Gastroesophageal sphincter (tissue), 4 donors: ENCODE measurements at places on chromosomes 4 and X.

DNA sequence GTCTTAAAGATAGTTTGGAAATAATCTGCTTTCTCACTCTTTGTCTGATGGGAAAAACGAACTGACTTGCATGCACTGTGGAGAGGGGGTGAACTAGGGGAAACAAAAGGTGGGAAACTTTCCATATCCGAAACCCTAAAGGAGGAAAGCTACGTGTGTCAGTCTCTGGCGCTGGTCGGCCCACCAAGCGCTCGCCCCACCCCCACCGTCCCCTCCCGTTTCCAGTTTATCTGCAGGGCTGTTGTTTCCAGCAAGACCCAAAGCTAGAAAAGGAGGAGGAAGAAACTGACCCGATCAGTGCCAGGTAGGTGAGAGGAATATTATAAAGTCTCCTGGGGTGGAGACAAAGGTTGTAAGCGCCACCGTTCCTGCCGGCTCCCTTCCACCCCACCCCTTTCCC, 552 bp downstream of the TCEAL9 start:
- peak; percentile 54 for ATAC-seq

DNA sequence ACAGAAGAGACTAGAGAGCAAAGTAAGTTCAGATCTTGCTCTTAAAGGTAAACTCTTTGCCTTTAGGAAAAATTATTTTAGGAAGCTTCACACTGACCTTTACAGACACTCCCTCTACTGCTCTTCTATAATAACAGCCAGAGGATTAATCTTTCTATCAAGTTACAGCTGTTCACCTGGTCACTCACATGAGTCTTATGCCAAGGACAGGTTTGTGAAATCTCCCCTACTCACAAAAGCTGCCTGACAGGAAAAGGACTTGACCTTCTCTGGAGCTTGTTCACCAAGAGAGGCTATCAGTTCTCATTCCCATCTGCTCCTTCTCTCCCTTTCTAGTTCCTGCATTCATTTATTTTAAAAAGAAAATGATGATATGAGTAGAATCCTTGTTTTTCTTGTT, 117.3 kb downstream of the C4orf51 start:
- no peak for ATAC-seq

- no peak for ATAC-seq
These were observed 222.1 kb downstream of the CAMK2D start for GRCh38 chr4:113539408-113539807.

DNA sequence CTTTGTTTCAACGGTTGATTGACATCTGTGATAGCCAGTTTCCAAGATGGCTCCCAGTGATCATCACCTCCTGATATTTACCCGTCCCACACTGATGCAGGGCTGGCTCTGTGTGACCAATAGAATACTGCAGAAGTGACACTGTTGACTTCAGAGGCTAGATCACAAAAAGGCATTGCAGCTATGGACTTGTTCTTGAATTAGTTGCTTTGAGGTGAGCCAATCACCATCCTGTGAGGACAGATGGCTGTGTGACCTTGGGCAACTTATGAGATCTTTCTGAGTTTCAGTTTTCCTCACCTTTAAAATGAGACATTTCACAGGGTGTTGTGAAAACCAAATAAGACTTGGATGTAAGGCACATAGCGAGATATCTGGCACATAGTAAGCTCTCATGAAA, 1.8 kb upstream of the GPR82 start:
- no peak for ATAC-seq

DNA sequence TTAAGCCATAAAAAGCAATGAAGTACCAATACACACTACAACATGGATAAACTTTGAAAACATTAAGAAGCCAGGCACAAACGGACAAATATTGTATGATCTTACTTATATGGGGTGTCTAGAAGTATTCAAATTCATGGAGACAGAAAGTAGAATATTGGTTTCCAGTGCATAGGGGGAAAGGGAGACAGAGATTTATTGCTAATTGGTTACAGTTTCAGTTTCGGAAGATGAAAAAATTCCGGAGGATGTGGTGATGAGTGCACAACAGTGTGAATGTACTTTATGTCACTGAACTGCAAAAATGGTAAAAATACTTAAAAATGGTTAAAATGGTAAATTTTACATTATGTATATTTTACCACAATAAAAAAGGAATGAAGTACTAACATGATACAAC, 5.1 kb upstream of the PRDX4 start:
- ATAC-seq: no peak

GRCh38 chrX:40570346-40571093, 10.2 kb upstream of the ATP6AP2 start:
- ATAC-seq: no peak

DNA sequence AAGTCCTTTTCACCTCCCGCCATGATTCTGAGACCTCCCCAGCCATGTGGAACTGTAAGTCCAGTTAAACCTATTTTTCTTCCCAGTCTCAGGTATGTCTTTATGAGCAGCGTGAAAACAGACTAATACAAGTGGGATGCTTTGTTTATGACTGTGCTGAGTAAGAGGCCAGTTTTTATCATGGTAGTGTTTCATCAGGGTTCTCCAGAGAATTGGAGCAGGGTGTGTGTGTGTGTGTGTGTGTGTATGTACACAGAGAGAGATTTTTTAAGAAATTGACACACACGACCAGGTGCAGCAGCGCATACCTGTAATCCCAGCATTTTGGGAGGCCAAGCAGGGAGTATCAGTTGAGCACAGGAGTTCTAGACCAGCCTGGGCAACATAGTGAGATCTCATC, 34.6 kb upstream of the SLC2A9 start:
- ATAC-seq: no peak

DNA sequence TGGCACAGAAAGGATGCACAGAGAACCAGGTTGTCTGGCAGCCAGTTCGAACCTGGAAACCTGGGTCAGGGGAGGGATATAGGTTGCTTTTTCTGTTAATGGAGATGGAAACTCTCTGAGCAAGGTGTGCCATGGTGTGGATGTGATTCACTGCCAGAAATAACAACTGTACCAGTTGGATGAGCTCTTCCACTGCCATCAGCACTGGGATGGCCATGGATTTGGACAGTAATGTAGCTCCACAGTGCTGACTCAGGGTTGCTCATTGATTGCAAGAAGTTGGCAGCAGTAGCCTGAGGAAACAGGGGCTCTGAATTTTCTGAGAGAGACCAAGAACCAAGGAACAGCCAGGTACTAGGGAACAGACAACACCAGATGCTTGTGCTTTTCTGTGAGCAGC, 33.8 kb downstream of the PNMA5 start:
- ATAC-seq: no peak

GRCh38 chr4:86818211-86818610, 31.0 kb downstream of the SLC10A6 start:
- no peak for ATAC-seq

- ATAC-seq: no peak
These were observed 104.3 kb upstream of the UGT8 start for GRCh38 chr4:114494246-114494803.

DNA sequence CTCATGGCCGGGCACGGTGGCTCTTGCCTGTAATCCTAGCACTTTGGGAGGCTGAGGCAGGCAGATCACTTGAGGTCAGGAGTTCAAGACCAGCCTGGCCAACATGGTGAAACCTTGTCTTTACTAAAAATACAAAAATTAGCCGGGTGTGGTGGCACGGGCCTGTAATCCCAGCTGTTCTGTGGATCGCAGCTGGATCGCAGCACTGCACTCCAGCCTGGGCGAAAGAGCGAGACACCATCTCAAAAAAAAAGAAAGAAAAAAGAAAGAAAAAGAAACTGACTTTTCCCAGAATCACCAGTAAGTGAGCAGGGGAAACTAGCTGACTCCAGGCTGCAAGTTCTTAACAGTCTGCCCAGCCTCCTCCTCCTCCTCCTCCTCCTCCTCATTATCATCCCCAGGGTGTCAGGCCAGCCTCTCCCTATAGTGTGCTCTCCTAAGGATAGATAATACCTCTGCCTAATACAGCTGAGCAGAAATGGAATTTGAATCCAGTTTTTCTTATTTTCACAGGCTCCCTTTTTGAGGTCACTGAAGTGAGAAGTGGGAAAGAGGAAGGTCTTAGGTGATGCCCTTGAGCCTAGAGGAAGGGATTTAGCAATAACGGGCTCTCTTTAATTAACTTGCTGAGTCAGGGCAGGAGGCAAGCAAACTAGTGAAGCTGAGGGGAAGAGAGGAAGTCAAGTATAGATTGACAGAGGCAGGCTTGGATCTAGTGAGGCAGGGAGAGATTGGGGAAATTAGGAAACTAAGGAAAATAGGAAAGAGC, 11.8 kb upstream of the ELF2 start:
- ATAC-seq: peak; percentile 60

GRCh38 chrX:95733426-95733825, 951.2 kb upstream of the DIAPH2 start:
- ATAC-seq: no peak

DNA sequence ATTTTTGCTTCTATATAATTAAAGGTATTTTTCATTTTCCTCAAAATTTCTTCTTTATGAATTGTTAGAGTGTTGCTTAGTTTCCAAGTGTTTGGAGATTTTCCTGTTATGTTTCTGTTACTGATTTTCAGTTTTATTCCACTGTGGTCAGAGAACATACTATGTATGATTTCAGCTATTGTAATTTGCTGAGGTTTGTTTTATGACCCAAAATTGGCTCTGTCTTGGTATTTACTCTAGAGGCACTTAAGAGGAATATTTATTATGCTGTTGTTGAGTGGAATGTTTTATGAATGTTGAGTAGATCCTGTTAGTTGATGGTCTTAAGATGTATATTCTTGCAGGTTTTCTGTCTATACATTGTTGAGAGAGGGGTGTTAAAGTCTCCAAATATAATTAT, 263.5 kb downstream of the PABPC4L start:
- no peak for ATAC-seq

DNA sequence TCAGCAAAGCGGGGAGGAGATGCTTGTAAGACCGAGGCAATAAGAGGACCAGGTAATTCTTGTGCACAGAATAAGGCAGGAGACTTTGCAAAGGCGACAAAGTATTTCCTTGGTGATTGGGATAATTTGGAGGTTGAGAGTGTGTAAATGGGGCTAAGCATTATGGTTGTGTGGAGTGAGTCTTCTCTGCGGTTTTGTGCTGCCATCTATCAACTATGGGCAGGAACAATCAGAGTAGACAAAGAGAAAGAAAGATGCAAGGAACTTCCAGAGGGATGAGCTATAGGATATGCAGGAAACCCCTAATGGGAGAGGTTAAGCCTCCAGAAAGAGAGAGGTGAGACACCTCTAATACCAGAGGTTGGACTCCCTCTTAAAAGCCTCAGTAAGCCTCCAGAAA, 339.8 kb downstream of the PAPSS1 start:
- no peak for ATAC-seq

- ATAC-seq: no peak
These were observed 77.6 kb upstream of the ZNF518B start for GRCh38 chr4:10534820-10535219.

GRCh38 chr4:128782076-128782715, 27.3 kb upstream of the JADE1 start:
- peak; percentile 31 for ATAC-seq

DNA sequence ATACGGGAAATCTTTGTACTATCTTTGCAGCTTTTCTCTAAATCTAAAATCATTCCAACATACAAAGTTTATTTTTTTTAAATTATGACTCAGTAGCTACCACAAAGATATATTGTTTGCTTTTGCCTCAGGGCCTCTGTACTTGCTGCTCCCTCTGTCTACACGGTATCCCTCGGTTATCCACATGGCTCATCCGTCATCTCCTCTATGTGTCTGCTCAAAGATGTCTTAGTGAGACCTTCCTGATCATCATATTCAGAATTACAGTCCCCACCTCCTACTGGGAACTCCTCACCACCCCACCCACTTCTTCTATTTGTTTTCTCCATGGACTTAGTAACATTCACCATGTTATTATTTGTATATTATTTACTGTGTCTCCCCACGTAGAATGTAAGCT, 107.8 kb downstream of the PARM1 start:
- ATAC-seq: no peak

GRCh38 chr4:163875327-163875726, 380.8 kb downstream of the TMA16 start:
- ATAC-seq: no peak

DNA sequence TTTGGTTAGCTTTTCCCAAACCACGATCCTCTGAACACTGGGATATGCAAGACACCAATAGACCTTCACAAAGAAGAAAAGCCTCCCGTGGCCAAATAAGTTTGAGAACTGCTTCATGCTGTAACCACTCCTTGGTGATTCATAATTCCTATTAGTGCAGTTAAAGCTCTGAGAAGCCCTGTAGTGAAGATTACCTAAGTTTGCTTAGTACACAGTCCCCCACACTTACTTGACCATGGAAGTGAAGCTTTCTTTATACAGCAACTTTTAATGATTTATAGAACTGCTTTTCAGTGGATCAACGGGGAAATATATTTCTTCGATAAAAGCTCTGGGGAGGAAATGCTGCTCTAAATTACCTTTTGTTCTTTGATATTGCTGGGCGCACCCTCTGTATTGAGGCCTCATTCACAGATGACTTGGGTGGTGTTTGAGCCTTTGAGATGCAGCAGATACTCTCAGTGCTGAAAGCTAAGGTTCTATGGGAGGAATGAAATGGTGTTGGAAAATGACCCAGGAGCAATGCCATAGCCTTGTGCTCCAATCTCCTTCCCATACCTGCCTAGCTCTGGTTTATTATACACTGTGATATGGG, 67.4 kb downstream of the CBLL2 start:
- no peak for ATAC-seq

GRCh38 chr4:138588501-138588900, 346.4 kb upstream of the SLC7A11 start:
- ATAC-seq: no peak

DNA sequence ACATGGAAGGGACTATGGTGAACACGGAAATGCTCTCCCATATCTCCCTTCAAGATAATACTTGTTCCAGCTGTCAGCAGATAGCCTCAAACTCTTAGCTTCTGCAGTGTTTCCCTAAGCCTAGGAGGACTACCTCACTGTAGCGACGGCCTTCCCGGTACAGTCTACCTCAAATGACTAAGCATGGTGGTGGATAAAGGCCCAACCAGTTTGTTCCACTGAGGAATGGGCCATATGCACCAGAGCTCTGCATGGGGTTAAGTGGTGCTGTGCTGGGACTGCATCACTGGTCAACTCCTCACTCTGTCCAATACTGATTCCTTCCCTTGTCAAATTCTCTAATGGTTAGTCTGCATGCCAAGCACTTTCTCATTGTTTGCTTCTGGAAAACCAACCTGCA, 119.6 kb upstream of the GNPDA2 start:
- ATAC-seq: no peak

DNA sequence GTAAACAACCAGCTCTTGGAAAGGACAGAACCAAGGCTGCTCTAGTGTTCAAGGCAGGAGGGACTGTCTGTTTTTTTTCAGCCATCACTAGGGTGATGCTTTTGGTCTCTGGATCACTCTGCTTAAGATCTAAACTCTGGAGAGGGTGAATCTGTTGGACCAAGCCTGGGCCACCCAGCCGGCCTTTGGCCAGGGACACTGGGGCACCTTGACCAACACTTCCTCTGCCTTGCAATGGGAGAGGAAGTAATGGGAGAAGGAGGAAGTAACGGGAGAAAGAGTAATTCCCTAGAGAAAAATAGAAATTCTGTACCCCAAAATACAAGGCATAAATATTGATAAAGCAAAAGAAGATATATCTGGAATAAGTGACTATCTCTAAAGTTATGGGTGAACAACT, 12.9 kb downstream of the CHRNA9 start:
- ATAC-seq: no peak
